ENCODE measurements at places on chromosomes 1 and 21. TPM values are rescaled to one million over a fixed set of nuclear protein-coding genes. Genes with fewer than 3 reads are reported as not detected.

KIF17 gene
- 7.1 TPM for polyA plus RNA-seq

DNA sequence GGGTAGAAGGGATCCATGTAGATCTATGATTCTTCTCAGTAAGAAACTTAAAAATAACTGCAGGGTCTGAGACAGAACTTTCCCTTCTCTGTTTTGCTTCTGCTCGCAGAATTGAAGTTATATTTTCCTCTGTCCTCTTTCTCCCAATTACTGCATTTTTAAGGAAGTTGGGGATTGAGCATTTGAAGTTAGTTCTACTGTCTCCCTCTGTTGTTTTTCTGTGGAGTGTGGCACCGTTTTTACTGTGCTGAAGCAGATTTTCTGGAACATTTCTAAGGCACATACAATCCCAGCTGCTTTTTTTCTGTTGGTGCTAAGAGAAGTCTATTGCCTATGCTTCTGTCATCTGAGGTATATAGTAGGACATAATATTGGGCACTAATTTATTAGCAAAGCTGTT lies 43.3 kb downstream of the RASAL2 start:
- DNase-seq = no peak

DNA sequence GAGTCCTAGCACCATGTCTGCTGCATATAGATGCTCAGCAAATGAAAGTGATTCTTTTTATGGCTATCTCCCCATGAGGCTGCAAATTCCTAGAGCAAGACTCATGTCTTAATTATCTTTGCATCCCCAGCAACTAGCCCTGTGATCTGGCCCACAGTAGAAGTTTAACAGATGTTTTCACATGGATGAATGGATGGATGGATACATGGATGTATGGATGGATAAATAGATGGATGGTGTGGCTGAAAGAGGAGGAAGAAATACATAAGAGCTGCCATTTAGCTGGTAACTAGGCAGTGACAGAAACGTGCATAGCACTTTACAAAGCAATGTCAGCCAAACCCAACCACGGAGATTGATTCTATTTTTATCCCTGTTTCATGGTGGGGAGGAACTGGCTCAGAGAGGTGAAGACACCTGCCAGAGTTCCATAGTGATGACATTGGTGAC lies 32.7 kb upstream of the ZBTB40 start:
- DNase-seq = no peak

- no peak for DNase-seq
Measured at GRCh38 chr1:219159946-219160645, 13.6 kb upstream of the LYPLAL1 start.

PDZK1IP1 gene
- 51.3 TPM for polyA plus RNA-seq

- DNase-seq = no peak
Measured at GRCh38 chr1:69985901-69986439, 219.4 kb downstream of the LRRC40 start.

BEND5 gene
- polyA plus RNA-seq = 25.5 TPM

GRCh38 chr1:168467452-168467851 lies 76.3 kb downstream of the XCL2 start:
- DNase-seq = no peak

GRCh38 chr1:20383631-20384030 lies 93.0 kb downstream of the VWA5B1 start:
- DNase-seq = no peak

- DNase-seq = no peak
Measured at GRCh38 chr1:73859227-73859626, 338.7 kb downstream of the LRRIQ3 start.

DNA sequence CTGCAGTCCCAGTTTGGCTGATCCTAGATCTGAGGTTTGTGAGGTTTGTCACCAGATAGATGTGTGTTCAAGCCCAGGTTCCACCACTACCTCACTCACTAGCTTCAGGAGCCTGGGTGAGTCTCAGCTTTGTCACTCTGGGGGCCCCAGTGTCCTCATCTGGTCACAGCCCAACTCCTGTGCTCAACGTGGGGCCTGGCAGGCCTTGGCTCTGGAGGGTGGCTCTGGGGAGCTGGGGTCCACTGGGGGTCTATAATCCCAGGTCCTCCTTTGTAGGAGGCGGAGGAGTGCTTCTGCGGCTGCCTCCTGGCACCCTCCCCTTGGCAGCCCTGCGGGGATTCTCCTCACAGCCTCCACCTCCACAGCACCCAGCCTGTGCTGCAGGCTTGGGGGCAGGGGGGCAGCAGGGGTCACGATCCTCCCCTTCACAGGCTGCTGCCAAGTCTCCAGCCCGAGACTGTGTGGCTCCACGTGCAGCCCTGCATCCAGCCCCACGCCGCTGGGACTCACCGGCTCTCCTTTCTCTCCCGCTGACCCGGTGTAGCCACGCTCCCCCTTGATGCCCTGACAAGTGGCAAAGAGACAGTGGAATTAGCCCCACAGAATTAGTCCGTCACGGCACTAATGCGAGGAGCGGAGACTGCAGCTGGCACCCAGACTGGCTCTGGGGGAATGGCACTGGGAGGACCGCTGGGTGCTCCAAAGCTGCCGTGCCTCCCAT lies 22.5 kb upstream of the PEF1 start:
- no peak for DNase-seq

DNA sequence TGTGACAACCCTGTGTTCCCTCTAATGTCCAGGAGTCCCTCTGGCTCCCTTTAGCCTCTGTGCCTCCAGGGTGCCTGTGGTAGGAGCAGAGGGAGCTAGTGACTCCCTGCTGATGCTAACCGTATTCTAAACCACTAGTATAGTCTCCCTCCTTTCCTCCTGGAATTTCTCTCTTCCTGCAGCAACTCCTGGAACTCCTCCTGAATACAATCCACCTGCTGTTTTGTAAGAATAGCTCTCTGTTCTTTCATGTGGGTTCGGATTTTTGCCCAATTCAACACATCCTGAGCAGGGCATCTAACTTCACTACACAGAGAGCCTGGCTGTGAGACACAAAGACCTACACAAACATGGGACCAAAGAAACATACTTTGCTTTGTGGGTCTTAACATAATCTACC lies 107.9 kb downstream of the RUNX1 start:
- no peak for DNase-seq

ZMYND12 gene
- 5.5 TPM for polyA plus RNA-seq

CSMD2 gene
- 1.4 TPM for polyA plus RNA-seq

ANKRD65 gene
- 14.0 TPM for polyA plus RNA-seq

GRCh38 chr1:50066806-50067205 lies 41.9 kb upstream of the ELAVL4 start:
- no peak for DNase-seq

DNA sequence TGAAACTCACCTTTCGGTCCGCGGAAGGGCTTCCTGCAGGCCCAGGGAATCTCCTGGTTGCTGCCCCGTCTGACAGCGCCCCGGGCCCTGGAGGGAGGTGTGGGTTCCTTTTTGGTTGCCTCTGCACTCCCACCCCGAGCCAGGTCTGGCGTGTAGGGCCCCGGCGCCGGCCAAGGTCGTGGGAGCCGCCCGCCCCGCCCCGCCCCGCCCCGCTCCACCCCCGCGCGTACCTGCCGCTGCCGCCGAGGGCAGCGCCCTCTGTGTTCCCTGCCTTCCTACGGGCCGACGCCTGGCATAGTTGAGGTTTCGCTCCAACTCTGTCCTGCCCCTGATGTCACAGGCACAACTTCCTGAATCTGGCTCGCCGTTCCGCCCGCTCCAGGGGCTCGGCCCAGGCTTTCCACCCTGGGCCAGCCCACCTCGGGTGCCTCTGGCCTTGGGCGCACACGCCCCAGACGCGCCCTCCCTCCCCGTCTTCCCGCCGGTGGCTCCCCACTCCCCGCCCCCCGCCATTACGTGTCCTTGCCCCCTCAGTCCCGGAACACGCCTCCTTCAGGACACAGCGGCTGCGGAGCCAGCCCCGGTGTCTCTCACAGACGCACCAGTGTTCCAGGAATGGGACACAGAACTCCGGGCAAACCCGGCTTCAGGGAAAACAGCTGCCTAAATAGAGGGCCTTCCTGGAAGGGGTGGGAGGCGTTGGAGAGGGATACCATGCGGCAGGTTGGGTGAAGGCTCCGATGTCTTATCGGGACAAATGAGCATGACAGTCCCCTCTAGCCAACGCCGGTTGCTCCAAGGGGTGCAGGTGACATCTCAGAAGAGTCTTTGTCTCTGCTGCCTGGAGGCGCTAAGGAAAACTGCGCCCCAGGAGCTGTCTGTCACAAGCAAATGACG lies at the start of gene KIAA0040:
KIAA0040 (minus strand) TSS at position 147 of the 897 bp plus-strand sequence. CDS start 31,763 bp downstream, outside the sequence.
- DNase-seq = no peak

GRCh38 chr1:3367376-3367775 lies 87.1 kb upstream of the ARHGEF16 start:
- DNase-seq = no peak

DNA sequence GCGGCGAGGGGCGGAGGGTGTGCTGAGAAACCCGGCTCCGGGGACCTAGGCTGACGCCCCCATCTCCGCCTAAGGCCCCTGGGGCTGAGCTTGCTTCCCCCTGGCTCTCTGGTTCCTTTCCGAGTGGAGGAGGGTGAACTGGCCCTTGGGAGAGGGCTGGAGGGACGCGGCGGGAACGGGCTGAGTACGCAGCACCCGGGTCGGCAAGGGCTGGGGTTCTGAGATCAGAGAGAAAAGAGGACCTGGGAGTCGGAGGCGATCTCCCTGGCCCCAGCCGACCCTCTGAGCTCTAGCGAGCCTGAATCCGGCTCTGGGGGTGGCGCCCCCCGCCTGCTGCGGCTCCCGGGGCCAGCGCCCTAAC lies 270.8 kb downstream of the FOXD2 start:
- DNase-seq = no peak

DNA sequence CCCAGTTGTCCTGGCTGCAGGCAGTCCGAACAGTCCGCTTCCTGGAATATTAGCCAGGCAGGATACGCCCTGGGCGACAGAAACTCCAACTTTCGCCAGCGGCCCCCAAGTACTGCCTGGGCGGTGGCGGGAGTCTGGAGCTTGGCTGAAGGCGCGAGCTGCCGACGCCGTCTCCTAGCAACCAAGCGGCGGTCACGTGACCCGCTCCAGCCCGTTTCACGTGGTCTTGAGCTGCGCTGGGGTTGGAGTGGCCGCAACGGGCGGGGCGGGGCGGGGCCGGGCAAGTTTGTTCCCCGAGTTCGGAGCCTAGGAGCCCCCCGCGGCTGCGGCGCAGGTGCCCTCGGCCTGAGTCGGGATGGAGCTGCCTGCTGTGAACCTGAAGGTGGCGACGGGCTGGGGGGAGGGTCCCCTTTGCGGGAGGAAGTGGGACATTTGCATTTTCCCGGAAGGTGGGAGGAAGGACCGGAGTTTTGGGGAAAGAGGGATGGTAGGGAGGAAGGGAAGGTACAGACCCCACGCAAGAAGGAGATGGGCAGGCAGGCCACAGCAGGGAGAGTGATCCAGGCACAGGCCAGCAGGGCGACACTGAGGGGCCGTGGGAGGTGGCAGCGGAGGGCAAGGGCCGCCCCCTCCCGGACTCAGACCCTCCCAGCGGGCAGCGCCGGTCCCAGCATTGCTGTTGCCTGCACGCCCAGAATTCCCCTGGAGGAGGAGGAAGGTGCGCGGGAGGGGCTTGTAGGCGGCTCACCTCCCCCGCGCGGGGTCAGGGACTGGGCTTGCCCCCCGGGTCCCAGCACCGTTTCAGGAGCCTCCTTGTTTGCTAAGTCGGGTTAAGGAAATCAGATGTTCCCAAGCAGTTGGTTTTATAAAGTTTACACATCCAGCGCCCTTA lies at the start of gene AGTRAP:
AGTRAP (plus strand) TSS at position 283 of the 892 bp plus-strand sequence; CDS start at position 356, 73 bp downstream.
- DNase-seq = no peak

- DNase-seq = no peak
Measured at GRCh38 chr1:241828463-241829021, 19.5 kb upstream of the EXO1 start.

GRCh38 chr1:33147997-33148314 lies 33.9 kb downstream of the TRIM62 start:
- DNase-seq = no peak

GRCh38 chr1:208835781-208836180 lies 591.6 kb upstream of the PLXNA2 start:
- no peak for DNase-seq

SPATA45 gene
- polyA plus RNA-seq = 0.51 TPM

GRCh38 chr1:205263580-205264190 lies 35.9 kb downstream of the TMCC2 start:
- no peak for DNase-seq

DNA sequence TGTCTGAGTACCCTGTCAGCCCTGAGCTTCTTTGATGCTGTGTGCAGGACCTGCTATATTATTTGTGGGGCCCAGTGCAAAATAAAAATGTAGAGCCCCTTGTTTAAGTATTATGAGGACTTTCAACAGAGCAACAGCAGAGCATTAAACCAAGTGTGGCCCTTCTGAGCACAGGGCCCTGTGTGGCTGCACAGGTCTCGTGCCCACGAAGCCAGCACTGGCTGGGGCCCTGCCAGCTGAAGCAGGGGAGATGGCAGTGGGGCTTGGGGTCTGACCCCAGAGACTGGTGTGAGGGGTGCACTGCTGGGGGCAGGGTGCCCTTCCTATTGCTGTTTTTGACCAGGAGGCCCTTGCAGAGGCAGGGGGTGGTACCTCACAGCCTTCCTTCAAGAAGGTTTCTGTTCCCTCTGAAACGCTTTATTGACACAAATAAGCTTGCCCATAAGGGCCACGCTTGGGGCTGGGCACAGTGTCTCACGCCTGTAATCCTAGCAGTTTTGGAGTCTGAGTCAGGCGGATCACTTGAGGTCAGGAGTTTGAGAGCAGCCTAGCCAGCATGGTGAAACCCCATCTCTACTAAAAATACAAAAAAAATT lies 2.2 kb upstream of the SEMA4A start:
- DNase-seq = no peak

TRAF3IP3 gene
- polyA plus RNA-seq = 0.89 TPM

FUCA1 gene
- 42.7 TPM for polyA plus RNA-seq

BTBD19 gene
- 6.8 TPM for polyA plus RNA-seq

GRCh38 chr1:60111716-60112115 lies 38.1 kb upstream of the C1orf87 start:
- no peak for DNase-seq
